Sigmoid colon (tissue), 7 donors: ENCODE measurements at places on chromosomes 16 and 17. TPM values are rescaled to one million over a fixed set of nuclear protein-coding genes. Genes with fewer than 3 reads are reported as not detected.

GRCh38 chr17:82320956-82321927 is 3.8 kb upstream of the CD7 start:
- DNase-seq: no peak

DNA sequence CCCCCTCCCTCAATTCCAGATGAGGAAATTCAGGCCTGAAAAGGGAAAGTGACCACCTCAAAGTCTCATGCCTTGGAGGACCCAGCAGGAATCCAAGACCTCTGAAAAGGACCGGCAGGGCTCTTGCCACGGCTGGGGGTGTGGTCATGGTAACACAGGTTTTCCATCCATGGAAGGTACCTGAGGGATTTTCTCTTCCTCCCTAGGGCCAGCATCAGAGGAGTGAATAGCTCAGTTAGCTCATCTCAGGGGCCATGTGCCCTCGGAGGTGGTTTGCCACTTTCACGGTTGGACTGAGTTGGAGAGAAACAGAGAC is 1.3 kb downstream of the CIITA start:
- DNase-seq: no peak

DNA sequence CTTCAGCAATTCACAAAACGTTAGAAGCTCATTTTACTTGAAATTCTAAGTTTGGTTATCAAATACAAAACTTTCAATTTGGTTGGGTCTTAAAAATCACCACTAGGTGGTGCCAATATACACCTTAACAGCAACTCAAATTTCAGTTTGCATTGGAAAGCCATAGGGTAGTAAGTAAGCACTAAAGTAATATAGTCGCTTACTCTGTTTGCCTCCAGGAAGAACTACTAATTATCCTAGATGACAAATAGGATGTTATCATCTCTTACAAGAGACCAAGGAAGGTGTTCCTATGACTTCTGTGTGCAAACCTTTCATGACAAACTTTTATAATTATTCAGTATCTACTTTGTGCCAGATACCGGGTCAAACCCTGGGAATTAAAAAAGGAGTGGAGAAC is 93.3 kb downstream of the MYO1D start:
- no peak for DNase-seq

- no peak for DNase-seq
Measured at GRCh38 chr17:40859536-40859935, 7.5 kb downstream of the KRT12 start.

- no peak for DNase-seq
Measured at GRCh38 chr16:73669535-73670274, 621.8 kb upstream of the ZFHX3 start.

DNA sequence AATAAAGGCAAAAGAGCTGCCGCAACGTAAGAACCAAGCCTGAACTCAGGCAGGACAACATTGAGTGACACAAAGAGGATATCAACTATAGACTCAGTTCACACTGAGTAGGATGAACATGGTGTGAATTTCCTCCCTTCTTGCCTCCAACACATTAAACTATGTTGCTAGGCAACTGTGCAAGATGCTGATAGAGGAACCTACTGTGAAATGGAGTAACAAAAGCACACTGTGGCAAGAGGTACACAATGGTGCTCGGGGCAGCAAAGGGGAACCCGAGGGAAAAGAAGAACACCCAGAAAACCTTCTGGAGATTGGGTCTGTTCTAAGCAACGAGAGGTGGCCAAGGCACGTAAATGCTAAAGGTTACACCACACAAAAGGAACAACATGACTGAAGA is 34.1 kb downstream of the GRB2 start:
- no peak for DNase-seq

- no peak for DNase-seq
Measured at GRCh38 chr16:20504418-20504817, 53.1 kb downstream of the ACSM2A start.

- DNase-seq: no peak
Measured at GRCh38 chr17:700504-701094, 14.0 kb downstream of the VPS53 start.

DNA sequence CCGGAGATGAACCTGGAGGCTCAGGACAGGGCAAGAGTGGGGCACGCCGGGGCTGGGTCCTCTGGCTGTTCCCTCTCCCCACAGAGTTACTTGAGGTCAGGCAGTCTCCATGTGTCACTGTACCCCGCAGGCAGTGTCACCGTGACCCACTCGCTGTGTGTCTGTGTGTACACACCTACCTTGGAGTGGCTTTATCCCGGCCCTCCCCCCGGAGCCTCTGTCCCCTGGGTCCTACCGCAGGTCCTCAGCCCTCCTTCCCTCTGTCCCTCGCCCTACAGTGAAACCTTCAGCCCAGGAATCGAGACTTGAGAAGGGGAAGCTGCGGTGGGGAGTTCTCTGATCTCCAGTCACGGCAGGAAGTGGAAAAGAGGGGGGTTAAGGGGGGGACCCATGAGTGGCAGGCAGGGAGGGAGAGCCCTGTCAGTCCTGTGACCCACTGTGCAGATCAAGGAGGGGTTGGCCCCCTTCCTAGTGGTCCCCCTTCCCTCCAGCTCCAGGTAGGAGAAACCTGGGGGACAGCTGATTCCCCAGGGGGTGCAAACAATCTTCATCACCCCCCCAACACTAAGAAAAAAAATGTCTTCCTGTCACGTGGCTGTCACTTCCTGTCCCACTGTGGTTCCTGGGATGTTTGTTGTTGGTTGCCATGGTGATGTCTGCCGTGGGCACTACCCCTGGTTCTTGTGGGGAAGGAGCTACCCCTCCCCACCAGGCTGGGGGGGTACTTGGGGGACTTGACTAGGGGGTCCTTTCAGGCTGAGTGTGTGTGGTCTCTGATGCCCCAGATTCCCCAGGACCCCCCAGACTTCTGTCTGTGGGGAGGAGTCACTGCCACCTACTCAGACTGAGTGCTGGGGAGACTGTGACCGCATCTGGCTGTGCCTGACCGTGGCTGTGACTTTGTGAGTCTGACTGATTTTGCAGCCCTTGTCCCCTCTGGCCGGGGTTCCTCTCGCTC is 13.7 kb downstream of the RARA start:
- DNase-seq: peak; percentile 87

DNA sequence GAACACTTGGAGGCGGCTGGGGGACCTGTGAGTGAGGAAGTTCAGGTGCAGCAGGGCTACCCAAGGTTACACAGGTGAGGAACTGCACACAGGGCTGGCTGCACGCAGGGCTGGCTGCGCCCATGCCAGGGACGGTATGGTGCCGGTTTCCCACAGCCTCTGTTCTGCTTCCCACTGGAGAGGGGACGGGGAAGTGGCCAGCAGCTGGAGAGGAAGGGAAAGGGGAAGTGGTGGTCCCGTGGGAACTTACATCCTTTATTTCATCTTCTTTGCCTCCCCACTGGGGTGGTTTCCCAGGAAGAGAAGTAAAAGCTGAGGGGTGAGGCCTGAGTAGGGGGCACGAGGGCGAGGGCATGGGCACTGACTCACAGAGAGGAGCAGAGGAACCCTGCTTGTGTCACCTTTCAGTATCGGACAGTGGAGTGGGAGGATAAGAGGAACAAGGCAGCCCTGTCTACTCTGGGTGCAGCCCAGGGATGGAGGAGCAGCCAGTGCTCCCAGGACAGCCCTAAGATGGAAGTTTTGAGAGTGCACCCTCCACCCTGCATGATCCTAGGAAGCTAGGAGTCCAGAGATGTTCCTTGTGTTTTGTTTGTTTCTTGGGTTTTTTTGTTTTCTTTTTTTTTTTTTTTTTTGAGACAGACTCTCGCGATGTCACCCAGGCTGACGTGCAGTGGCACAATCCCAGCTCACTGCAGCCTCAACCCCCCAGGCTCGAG is 25.5 kb upstream of the CDH1 start:
- no peak for DNase-seq

DNA sequence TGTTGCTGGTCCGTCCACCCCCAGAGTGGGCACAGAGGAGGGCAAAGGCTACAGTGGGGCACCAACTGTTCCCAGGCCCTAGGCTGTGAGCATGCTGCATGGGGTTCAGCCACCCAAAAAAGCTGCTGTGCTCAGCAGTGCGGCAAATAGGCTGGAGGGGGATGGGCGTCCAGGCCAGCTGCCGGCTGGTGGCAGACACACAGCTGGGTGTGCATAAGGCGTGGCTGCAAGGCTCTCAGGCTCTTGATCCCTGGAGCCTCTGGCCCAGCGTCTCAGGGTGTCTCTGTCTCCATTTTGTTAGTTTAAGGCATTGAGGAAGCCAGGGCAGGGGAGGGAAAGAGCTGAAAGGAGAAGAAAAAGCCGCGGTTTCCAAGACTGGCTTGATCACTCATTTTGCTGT is 8.8 kb downstream of the RPL19 start:
- DNase-seq: no peak

DNA sequence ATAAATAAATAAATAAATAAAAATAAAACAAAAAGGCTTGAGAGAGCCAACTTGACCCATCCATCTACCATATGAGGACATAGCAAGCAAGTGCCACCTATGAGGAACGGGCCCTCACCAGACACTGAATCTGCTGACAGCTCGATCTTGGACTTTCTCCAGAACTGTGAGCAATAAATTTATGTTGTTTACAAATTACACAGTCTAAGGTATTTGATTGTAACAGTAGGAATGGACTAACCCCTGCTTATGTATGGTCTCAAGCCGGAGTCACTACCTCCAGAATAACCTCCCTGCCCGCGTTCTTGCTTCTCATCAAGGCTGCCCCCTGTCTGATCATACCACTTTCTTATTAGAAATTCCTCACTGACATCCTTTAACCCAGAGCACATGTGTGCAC is 9.9 kb downstream of the SLC5A11 start:
- peak; percentile 26 for DNase-seq

GRCh38 chr17:76107509-76107908 is 3.9 kb upstream of the EXOC7 start:
- DNase-seq: no peak

- DNase-seq: no peak
Measured at GRCh38 chr16:87780385-87780989, 14.7 kb upstream of the KLHDC4 start.

DNA sequence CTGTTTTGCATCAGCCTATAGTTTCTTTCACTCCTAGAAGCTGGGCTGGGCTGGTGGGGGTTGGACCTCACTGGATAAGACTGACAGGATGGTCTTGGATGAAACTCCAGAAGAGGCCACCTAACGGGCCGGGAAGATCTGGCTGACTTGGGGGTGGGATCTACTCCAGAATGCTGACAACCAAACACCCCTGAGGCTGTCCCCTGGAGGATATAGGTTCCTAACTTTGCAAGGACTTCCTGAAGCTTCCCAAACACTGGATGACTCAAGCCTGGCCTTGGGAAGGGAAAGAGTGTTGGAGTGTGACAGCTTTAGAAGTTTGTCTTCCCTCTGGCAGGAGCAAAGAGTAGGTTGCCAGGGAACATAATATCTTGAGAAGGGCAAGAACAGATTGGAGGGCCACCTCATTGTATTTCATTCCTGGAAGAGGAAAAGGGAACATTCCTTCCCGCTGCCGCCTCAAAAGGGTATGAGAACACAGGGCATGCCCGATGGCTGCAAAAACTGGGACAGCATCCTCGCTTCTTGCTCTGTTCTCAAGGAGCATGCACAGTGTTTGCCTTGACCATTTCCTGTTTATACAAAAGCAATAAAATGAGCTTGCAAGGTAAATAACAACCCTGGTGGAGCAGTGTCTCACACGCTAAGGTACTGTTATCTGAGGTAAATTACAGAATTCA is 6.8 kb upstream of the CYB5B start:
- DNase-seq: no peak

GRCh38 chr17:16346721-16347271 is 6.5 kb downstream of the CENPV start:
- peak; percentile 13 for DNase-seq

DNA sequence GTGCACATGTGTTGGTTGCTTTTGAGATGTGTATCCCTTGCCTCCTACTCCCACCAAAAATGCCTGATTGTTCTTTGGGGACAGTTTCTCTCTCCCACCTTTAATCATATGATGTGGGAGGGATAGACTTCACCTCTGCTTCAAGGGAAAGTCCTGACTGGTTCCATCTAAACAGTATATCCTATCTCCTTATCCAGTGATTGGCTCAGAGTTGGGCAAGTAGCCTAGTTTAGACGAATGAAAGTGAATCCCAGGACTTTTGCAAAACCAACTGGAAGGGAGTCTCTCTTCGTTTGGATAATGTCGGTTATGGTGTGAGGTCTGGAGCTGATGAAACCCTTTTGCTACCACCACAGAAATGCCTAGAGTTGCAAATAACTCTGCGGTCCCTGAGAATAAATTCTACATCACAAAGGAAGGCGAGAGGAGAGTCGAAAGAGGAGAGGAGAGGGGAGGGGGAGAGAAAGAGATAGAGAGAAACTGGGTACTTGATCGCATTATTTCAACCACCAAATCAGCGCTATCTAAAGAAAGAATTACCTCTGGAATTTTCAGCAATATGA is 77.1 kb upstream of the SALL1 start:
- DNase-seq: no peak

GRCh38 chr16:67406111-67406971 is 9.9 kb downstream of the ZDHHC1 start:
- DNase-seq: peak; percentile 80

DNA sequence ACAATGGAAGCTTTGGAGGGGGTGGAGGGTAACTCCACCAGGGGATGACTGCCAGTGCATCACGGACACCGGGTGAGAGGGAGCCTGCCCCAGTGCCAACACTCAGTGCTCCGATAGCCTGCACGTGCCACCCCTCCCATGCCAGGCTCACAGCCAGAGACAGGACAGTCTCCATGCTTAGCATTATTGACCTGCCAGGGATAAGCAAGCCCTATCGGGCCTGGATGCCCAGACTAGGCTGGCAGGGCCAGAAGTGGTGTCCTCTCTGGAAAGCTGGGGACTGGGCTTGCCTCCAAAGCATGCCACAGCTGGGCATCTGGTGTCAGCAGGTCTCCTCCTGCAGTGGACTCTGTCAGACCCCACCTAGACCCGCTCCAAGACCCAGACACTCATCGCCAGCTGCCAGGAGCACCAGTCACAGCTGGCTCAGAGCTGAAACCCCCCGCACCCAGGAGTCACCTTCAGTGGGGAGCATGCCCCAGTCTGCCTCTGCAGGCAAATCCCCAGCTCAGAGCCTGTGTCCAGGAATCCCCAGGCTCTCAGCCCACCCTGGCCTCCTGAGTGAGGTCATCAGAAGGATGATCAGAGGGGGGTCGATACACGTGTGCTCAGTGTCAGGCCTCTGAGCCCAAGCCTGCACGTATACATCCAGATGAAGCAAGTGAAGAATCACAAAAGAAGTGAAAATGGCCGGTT is 1.8 kb upstream of the RHBDF1 start:
- no peak for DNase-seq

- DNase-seq: peak; percentile 89
Measured at GRCh38 chr17:44916781-44917241, 1.5 kb upstream of the GFAP start.

DNA sequence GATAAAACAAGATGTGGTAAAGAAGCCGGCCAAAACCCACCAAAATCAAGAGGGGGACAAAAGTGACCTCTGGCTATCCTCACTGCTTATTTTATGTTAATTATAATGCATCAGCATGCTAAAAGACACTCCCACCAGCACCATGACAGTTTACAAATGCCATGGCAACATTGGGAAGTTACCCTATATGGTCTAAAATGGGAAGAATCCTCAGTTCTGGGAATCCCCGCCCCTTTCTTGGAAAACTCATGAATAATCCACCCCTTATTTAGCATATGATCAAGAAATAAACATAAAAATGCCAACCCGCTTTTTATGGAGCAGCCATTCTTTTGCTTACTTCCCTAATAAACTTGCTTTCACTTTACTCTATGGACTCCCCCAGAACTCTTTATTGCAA is 25.6 kb downstream of the CMTR2 start:
- DNase-seq: no peak

The EFCAB5 gene
- 0.55 TPM for total RNA-seq

The HBQ1 gene
- total RNA-seq: not detected

The DCTN5 gene
- 41.4 TPM for total RNA-seq

The KCNJ12 gene
- total RNA-seq: 0.54 TPM

The CLEC3A gene
- total RNA-seq: not detected

The ABCA8 gene
- total RNA-seq: 67.3 TPM

The TVP23A gene
- not detected for total RNA-seq

The UBN1 gene
- 17.4 TPM for total RNA-seq

The ADPRM gene
- total RNA-seq: 7.6 TPM
